ENCODE measurements at places on chromosomes 3 and 15.

- no peak for DNase-seq
Observed at GRCh38 chr3:62615258-62615849, 242.0 kb upstream of the FEZF2 start.

- no peak for DNase-seq
Observed at GRCh38 chr3:17941152-17941551, 198.7 kb upstream of the TBC1D5 start.

GRCh38 chr3:129553171-129553570, 10.2 kb downstream of the H1-8 start:
- DNase-seq: no peak

DNA sequence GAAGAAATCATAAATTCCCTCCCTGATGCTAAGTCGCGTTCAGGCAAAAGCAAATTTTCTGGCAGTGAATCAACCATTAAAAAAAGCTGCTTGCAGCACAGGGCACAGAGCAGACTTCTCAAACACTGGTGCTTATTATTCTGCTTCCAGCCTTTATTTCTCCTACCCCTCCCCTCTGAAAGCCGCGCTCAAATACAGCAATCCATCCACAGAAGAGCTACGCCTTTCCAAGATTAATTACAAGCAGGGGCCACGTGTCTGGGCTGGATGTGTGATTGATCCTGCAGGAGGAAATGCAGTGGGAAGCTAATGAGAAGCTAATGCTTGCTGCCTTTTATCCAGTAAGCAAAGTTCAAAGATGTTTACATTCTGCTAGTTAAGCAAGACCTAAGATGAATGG, 134.9 kb upstream of the TOPAZ1 start:
- no peak for DNase-seq

DNA sequence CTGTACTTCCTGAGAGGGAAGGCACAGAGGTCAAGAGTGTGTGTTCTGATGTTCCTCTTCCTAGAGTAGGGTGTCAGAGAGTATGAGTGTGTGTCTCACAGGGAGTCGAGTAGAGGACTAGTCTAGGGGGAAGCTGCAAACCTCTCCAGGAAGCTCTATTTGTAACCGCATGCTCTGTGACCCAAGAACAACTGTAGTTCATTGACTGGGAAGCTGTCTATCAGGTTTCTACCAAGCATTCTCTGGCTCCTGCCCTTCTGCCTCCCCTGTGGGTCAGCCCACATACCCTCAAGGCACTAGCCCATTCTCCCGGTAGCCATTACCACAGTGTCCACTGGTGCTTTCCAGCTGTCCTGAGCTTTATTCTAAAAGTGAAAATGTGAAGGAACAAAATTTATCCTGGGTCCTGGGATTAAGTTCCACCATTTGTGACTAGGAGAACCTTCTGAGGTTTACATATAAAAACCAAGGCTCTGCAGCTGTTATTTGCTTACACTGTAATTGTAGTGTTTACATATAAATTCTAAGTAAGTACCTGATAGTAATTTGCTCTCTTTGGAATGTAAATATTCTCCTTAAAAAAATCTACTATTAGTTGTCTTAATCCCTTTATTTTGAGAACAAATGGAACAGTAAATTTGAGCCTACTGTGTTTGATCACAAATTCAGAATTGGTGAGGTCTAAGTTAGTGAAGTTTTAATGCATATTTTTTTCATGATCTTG, 40.7 kb downstream of the MYRIP start:
- DNase-seq: peak; percentile 18

DNA sequence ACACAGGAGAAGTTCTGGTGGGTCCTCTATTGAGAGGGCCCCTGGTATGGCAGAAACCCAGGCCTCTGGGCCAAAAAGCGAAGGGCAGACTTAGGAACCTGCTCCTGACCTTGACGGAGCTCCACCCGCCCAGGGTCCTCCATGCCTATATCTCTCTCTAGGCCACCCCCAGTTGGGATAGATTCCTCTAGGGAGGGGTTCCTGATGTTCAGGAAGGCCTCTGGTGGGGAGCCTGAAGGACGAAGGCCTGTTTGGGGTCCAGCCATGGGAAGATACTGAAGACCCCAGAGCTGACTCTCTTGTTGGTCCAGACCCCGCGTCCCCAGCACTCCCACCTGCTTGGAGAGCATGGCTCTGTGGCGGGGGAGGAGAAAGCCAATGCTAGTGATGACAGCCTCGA, 104.2 kb downstream of the CORO2B start:
- DNase-seq: no peak

DNA sequence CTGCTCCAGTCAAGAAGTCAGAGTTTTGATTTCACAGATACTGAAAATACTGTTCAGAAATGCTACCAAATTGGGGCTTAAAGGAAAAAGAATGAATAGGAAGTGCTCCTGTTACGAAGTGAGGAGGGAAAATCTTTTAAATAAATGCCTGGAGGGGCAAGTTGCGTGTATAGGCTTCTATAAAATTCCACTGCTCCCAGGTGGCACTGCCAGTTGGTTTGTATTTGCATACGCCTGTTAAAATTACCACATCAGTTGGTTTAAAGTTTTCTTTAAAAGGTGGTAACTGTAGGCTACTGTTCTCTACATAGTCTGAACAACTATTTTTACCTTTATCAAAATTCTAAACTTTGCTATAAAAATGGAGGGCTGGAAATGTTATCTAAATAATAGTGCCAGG, 123.5 kb downstream of the DLG1 start:
- no peak for DNase-seq

DNA sequence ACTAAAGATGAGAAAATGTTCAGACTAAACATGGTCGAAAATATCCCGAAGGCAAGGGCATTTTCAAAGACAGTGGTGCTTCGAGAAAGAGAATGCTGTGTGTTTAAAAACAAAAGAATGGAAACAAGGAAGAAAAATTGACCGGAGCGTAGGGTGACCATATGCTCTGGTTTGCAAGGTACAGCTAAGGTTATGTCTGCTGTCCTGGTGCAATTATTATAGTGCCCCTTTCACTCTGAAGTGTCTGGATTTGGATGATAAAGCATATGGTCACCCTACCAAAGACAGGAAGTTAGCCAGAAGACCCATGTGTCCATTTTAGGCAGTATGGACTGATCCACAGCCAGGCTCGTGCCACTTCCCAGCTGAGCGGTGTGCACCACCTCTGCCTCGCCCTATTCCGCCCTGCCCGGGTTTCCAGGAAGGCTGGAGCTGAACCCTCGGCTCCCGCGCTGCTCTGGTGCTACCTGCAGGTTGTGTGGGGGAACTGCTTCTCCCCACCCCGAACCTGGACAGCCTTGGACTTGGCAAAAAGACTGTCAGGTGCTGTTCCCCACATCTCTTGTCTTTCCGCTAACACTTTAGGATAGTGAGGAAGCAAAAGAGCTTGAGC, 25.2 kb downstream of the GOLGA6D start:
- no peak for DNase-seq

- DNase-seq: no peak
Observed at GRCh38 chr3:41127414-41127813, 71.9 kb upstream of the CTNNB1 start.

DNA sequence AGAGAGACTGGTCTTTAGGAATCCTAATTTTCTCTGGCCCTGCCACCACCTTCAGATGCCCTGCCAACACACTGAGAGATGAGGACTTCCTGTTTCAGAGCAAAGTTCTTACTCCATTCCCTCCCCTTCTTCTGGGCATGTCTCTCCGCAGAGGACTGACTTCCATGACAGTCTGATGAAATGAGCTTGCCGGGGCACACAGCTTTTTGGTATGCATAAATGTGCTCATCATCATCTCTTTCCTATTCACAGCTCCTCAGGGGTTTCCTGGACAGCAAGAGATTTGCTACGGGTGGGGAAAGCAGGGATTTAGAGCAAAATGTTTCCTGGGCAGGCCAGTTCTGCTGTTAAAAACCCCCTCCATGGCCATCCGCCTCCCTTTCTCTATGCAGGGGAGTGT, 27.6 kb upstream of the SEMA6D start:
- no peak for DNase-seq

GRCh38 chr3:32078085-32078634, 28.3 kb upstream of the GPD1L start:
- no peak for DNase-seq

DNA sequence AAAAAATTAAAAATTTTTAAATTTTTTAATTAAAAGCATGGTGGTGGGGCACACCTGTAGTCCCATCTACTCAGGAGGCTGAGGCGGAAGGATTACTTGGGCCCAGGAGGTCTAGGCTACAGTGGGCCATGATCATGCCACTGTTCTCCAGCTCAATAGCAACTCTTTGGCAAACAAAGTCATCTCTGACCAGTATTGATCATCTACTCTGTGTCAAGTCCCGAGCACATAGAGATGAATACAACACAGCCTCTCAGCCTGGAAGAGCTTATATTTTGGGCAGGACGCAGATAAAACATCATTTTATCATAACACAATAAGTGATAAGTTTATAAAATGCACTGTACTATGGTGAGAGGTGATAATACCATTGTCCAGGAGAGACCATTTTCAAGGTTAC, 281.6 kb upstream of the GADL1 start:
- DNase-seq: no peak

- DNase-seq: no peak
Observed at GRCh38 chr3:4314688-4315087, 11.5 kb downstream of the SETMAR start.

- DNase-seq: no peak
Observed at GRCh38 chr3:40782111-40782721, 257.5 kb downstream of the ZNF621 start.

DNA sequence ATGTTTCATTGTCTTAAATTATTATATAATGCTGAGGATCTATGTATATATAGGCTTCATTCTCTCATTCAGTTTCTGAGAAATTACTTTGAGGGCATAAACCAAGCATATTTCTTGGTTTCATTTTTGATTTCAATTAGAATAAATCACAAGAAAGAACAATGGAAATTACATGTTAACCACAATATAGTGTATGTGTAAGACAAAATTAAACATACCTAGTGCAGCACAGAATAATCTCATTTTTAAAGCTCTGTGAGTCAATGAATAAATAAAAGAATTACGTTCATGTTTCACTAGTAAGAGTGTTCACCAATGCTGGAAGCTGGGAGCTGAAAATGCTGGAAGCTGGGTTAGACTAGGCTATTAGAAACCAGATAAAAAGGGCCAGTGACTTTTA, 72.8 kb downstream of the UBE3A start:
- no peak for DNase-seq

GRCh38 chr3:171156401-171157010, 130.0 kb upstream of the SLC2A2 start:
- no peak for DNase-seq

DNA sequence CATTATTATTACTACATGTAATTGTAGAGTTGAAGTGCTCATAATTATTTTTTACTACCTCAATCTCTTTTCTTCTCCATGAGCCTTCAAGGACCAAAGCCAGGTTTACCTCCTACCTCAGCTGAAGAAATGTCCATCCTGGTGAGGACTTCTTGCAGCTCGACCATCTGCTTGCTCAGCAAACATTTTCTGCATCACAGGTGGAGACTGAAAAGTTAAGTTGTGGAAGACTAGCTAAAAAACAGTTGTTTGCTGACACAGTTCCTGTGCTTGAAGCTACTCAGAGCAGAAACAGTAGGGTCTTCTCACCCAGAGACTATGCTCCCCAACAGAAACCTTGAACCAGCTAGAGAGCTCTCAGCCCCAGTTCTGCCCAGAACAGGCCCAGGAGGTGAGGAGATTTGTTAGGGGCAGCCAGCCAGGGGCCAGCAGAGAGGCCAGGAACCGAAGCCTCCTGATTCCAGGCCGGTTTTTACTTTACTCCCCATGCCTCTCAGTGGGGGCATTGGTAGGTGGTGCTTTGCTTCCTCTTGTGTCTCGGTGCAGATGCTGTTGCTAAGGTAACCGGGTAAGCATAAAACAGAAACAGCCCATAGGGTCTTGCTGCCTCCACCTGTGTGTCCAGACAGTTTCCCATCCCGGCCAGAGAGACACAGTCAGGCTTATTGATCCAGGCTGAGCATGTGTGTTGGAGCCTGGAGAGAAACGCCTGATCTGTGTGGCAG, 54.9 kb downstream of the CCNL1 start:
- DNase-seq: no peak

DNA sequence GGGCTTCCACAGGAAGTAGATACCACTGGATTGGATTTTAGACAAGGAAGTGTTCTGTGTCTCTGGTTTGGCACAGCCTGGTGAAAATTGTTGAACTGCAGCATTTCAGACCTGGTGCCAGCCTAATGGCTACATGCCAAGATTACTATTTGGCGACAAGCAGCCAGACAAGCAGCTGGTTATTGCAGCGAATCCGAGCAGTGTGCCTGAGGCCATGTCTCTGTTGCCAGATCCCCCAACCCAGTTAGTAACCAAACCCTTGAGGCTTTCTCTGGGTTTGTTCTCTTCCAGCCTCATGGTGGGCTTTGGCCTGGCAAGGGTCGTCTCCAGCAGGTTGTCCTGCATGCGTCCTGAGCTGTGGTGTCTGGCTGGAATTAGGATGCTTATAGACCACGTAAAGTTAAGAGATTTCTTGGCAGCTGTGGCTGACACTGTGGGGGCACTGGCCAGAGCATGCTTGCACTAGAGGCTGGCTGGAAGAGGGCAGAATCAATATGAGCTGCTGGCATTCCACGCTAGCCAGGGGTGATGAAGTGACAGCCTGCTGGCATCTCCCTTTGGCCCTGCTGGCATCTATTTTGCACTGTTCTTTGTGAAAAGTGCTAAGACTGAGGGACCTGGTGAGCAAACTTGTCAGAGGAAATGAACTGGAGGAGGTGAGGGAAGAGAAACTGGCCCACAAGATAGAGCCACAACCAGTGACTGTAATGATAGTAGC, 172.6 kb downstream of the RBMS3 start:
- peak; percentile 67 for DNase-seq

GRCh38 chr3:21705769-21706168, 45.2 kb downstream of the ZNF385D start:
- DNase-seq: no peak

GRCh38 chr15:86125775-86126174, 46.1 kb downstream of the AGBL1 start:
- DNase-seq: no peak

DNA sequence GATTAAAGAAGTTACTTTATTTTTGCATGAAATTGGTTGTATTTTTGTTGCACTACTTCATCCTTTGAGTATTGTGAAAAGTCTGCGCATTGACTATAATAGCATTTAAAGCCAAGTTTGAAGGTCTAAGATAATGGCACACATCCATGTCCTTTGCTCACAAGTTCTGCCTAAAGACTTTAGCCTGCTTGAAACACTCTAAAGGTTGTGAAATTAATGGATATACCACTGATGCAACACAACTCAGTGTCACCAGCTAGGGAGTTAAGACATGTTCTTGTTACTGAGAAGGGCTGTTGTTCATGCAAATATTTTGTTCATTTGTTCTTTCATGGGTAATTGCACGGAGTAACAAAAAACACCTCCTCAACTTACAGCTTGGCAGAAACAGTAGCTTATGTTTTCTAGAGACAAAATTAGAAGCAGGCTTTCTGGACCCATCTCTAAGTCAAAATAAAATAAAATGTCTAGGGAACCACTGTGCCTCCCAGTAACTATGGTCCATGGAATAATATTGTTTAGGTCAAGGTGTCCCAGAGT, 83.9 kb downstream of the PPARG start:
- no peak for DNase-seq

DNA sequence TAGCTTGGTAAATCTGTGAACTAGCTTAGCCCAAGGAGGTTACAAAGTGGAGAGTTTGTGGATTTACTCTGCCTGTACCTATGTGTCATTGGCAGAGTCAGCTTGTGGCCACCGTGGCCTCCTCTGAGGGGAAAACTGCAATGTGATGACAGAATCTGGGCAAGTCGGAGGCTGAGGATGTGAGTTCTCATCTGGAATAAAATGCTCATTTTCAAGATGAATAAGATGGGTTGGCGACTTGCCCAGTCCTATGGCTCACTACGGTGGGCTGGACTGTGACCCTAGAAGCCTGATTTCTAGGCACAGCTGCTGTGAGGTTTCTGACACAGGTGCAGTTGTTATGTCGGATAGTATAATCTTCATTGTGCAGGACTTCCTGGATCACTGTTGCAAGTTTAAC, 83.7 kb downstream of the ETV5 start:
- no peak for DNase-seq

- DNase-seq: no peak
Observed at GRCh38 chr3:54575618-54575960, 352.3 kb downstream of the LRTM1 start.
